ENCODE measurements at places on chromosomes 1 and 21. TPM values are rescaled to one million over a fixed set of nuclear protein-coding genes. Genes with fewer than 3 reads are reported as not detected.

The NCF2 gene
- total RNA-seq, result 4.1 TPM

The CA6 gene
- total RNA-seq, result not detected

The EVA1B gene
- total RNA-seq, result 4.2 TPM

The NUP210L gene
- 0.02 TPM for total RNA-seq

The GSTM4 gene
- total RNA-seq, result 15.9 TPM

The SV2A gene
- 16.4 TPM for total RNA-seq

The EPHA8 gene
- 0.31 TPM for total RNA-seq

The CENPF gene
- 65.5 TPM for total RNA-seq

The BSND gene
- not detected for total RNA-seq

The FCRL3 gene
- total RNA-seq, result not detected

The GCSAML gene
- total RNA-seq, result 0.29 TPM

The HRNR gene
- not detected for total RNA-seq

The CR1 gene
- not detected for total RNA-seq

The RC3H1 gene
- total RNA-seq, result 8.8 TPM

The JAM2 gene
- total RNA-seq, result 3.1 TPM

The OR2L3 gene
- not detected for total RNA-seq
